Activated CD4-positive, alpha-beta T cell treated with anti-CD3 and anti-CD28 coated beads, Interleukin-2, amount 50 U/mL, for 24 hours (primary cell): ENCODE measurements at places on chromosomes 7 and 10.

- no peak for DNase-seq
Measured at GRCh38 chr10:110821508-110821907, 50.2 kb upstream of the PDCD4 start.

DNA sequence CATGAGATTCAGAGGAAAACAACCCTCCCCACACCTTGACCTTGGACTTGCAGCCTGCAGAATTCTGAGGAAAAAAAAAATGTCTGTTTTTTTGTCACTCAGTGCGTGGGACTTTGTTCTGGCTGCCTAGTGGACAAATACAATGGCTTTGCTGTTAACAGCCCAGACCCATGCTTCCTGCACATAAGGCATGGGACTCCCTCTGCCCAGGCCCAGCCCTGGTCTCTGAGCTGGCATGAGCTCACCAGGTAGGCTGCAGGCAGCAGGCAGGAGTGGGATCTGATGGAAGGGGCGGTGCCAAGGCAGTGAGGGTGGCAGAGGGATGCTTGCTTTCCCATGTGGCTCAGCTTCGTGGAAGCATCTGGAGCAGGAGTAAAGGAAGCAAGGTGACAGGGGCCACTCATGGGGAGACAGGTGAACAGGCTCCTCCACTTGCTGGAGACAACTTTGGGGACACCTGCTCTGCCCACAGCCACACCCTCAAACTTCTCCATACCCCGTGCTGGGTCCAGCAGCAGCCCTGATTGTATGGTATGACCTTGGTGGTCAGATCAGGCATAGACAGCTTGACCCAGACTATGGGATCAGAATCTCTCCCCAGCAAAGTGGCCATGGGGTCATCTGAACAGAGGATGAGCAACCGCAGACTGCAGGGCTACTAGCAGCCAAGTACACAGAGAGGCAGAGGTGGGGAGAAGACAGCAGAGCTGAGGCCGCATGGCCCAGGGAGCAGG is 27.0 kb downstream of the ANXA8 start:
- DNase-seq = no peak

DNA sequence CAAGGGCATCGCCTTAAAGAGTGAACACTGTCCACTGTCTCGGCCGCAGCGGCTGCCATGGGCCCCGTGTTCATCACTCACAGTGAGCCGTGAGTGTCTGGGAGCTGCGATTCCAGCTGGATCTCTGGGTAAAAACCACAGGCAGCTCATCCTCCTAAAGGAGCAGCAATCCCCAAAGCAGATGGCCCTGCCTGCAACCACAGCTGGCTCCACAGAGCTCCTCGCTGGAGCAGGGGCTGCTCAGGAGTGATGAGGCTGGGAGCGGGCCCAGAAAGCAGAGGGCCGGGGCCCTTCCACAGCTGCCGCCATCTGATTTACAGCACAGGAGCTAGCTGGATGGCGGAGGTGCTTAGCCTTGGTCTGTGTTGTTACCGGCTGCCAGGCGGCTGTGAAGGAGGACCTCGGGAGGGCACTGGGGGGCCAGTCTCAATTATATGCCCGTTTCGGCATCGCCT is 6.6 kb upstream of the TMEM184A start:
- no peak for DNase-seq

GRCh38 chr7:38303866-38304265 is 30.4 kb upstream of the TARP start:
- no peak for DNase-seq

- no peak for DNase-seq
Measured at GRCh38 chr7:87517136-87517815, 41.8 kb upstream of the ABCB4 start.

GRCh38 chr7:105322655-105323277 is 66.0 kb downstream of the SRPK2 start:
- no peak for DNase-seq

DNA sequence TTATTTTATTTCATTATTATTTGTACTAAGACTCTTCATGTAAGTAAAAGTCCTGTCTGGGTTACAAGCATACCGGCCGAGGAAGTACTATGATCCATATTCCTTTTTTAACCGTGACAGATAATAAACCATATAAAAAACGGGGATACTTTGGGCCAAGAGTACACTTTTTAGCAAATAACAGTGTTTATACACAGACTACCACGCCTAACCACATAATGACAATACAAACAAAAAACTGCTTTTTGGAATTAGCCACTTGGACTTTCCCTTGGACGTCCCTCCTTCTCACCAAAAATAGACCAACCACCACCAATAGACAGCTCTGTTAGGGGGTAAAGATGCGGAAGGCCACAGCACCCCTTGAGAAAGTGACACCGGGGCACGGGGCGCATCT is 800 bp downstream of the MINDY3 start:
- no peak for DNase-seq
